ENCODE measurements at places on chromosomes 6 and 20.

- DNase-seq, result no peak
These were observed 480 bp upstream of the NT5E start for GRCh38 chr6:85449388-85449817.

GRCh38 chr6:96814625-96815024 lies 22.7 kb downstream of the GPR63 start:
- DNase-seq, result no peak

DNA sequence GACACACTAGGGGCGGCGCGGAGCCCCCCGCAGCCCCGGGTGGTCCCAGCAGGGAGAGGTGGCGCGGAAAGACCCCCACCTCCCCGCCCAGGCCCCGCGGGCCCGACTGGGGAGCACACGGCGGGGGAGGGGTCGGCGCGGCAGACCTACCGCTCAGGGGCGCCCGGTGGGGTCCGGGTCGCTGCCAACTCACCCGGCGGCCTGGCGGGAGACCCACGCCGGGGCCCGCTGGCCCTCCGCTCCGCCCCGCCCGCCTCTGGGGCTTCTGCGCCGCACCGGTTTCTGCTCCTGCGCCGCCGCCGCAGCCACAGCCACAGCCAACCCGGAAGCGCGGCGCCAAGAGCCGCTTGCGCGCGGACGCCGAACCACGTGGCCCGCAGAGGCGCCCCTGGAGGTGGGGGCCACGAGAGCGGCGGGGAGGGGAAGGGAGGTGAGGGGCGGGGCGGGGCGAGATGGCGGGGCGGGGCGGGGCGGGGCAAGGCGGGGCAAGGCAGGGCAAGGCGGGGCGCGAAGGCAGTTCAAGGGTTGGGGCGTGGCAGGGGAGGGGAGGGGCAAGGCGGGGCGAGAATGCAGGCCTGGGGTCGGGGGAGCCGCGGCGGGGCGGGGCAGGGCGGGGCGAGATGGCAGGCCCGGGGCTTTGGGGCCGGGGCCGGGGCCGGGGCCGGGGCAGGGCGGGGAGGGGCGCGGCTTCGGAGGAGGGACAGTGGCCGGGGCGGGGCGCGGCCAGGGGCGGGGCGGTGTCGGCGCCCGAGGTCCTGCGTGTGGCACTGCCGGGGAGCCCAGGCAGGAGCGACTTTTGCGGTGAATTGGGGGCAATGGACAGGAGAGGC lies at the start of gene ZBTB24:
Gene ZBTB24 (minus strand): TSS at position 315 of the 830 bp plus-strand sequence. CDS start 1,193 bp downstream, outside the sequence.
- DNase-seq, result peak; percentile 91

DNA sequence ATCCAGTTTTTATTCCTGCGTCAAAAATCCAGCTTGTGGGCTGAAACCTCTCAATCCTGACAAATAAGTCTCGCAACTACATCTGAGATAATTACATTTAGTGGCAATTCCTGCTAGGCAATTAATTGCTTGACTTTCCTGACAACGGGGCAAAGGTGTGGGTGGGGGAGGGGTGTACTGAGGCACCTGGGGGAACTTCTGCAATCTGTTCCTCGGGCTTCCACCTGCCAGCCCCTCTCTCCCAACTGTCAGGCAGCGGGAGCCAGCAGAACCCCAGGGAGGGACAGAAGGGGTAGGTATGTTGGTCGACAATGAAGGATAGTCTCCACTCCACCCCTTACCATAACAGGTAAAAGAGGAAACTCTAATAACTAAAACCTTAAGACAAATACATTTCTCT lies 6.8 kb downstream of the C6orf52 start:
- DNase-seq, result no peak

DNA sequence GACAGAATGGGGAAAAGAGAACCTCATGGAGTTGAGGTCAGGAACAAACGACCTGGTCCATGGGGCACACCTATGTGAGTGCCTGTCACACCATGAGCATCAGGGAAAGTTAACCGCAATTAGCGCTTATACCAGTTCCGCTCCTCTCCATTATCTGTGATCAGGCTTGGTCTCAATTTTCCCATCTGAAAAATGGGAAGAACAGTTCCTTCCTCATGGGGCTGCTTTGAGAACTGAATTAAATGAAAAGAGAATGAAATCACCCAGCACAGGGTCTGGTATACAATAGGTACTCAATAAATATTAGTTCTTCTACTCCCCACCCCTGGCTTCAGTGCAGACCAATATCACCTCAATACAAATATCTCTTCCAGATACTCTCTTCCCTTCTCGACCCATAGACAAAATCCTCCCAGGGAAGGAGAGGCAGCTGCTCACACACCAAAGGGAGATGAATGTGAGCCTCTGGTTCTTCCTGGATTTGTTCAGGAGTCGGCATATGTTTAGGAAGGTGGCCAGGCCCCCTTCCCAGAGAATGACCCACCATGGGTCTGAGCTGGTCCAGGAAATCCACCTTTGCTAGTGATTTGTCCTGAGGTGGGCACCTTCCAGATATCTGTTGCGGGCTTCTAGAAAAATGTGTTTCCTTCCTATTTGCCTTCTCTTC lies 2.4 kb upstream of the PTGIS start:
- DNase-seq, result no peak

- no peak for DNase-seq
These were observed 382.5 kb downstream of the CENPW start for GRCh38 chr6:126722411-126722810.

DNA sequence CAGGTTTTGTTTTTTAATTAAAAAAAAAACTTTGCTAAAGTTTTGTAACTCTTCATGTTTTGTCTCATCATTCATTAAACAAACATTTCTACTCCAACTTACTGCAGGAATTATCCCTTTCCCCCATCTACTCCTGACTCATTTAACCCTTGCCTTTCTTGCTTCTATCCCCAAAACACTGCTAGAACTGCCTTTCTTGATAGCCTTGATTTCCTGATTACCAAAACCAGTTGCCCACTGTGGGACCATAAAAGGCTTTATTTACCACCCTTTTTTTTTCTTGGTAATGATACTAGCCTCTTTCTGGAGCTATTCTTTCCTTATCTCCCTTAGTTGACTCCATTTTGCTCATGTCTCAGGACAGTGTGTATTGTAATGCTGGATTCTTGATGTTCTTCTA lies 15.3 kb downstream of the AFDN start:
- no peak for DNase-seq

DNA sequence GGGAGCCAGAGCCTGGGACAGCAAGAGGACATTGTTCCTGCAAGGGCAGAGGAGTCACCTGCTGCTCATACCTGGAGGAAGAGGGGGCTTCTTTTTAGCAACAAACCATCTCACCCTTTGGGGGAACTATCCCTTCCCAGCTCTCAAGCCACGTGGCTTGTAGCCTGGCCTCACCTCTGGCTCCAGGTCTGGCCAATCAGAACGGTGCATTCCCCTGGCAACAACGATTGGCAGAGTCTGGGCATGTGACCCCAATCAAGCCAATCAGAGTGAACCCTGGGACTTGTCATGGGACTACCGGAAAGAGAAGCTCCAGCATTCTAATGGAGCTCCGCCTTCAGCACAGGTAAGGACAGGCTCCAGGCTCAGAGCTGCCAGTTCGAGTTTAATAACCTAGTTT lies 33.6 kb downstream of the KCNB1 start:
- no peak for DNase-seq

GRCh38 chr6:24100024-24100769 lies 25.8 kb upstream of the NRSN1 start:
- no peak for DNase-seq

DNA sequence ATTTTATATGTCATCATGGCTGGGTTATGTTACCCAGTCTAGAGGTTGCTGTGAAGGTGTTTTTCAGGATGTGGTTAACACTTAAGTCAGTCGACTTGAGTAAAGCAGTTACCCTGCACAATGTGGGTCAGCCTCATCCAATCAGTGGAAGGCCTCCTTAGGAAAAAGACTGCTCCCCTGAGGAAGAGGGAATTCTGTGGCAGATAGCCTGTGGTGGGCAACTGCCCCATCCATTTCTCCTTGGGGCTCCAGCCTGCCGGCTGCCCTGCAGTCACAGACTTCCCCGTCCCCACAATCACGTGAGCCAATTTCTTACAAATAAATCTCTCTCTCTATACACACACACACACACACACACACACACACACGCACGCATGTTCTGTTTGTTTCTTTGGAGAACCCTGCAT lies 34.5 kb upstream of the MPC1 start:
- no peak for DNase-seq

GRCh38 chr6:133067960-133068359 lies 173.2 kb upstream of the EYA4 start:
- DNase-seq, result no peak

- DNase-seq, result peak; percentile 33
These were observed 31.6 kb upstream of the SLC32A1 start for GRCh38 chr20:38692436-38693411.

GRCh38 chr20:13101276-13101675 lies 92.5 kb downstream of the SPTLC3 start:
- DNase-seq, result no peak

GRCh38 chr6:159062564-159062945 lies 17.8 kb upstream of the TAGAP start:
- no peak for DNase-seq

GRCh38 chr6:79077715-79078074 lies 359 bp downstream of the PHIP start:
- no peak for DNase-seq

DNA sequence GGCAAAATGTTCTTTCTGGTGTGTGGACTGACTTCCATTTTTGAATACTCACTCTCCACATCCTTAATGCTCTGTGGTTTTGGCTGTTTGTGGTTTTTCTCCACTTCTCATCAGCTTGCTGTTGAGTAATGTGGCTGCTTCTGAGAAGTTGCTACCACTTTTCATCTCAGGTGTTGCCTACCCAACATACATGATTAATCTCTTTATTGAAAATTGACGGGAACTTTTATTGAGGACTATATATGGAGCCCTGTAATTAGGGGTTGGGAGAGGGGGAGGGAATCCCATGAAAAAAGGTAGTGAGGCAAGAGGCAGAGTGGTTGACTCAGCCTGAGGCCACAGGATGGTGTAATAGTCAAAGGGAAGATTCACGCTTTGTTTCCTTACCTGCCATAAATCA lies 17.6 kb downstream of the IL22RA2 start:
- DNase-seq, result no peak

DNA sequence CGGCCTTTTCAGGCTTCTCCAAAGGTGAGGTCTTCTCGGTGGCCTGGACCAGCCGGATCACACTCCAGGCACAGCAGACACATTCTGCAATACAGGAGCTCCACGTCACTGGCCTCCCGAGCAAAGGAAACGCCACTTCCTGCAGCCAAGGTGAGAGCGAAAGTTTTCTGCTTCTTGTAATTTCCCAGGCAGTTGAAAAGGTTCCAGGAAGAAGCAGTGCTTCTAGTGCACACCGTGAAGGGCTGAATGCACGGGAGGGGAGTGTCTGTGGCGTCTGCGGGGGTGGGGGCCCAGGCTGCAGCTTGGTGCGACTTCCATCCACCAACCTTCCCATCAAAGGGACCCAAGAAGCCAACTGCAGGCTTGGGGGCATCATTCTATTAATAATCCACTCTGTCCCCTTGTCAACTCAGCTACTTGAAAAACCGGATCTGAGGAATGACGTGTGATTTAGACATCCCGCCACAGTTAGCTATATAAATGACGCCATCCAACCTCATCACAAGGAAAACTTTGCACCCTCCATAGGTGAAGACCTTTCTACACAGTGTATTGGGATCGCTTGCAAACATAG lies 61.1 kb downstream of the NFATC2 start:
- no peak for DNase-seq

DNA sequence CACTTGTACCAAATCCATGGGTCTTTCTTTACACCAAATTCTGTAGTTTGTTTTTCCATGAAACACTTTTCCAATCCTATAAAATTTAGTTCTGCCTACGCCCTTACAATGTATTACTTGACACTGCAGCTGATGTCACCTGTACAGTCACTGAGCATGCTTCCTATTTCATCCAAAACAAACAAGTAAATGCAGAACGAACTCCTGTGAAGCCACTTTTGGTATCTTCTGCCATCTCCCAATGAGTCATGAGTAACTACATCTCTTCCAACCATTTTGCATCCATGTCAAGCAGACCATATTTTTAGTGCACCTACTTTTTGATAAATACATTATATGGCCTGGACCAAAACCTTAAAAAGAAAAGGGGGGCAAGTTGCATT lies 42.4 kb downstream of the HDDC2 start:
- no peak for DNase-seq

DNA sequence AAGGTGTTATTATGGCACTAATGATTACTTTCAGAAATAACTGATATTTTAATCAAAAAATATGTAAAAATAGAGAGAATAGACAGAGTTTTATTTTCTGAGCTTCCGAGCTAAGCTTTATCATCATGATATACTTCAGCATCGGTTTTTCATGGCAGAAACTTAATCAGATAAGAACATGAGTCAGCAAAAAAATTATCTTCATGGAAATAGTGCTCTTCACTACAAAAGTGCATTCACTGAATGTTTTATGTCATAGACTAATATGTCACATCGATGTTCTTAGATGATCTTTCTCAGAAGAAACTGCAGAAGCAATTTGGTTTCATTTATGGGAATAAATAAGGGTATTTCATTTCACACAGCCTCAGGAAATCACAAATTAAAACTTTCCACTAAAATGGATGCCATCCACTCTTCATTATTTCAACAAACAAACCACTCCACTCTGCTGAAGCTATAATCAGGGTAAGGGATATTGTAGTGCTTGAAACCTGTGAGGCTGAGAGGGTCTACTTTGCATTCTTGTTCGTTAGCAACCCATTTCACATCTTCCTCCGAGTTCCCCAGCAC lies 10.2 kb upstream of the MAP3K7 start:
- no peak for DNase-seq

GRCh38 chr6:41336824-41337223 lies 1.4 kb downstream of the NCR2 start:
- no peak for DNase-seq

GRCh38 chr6:36691011-36691410 lies 6.6 kb upstream of the RAB44 start:
- DNase-seq, result no peak

DNA sequence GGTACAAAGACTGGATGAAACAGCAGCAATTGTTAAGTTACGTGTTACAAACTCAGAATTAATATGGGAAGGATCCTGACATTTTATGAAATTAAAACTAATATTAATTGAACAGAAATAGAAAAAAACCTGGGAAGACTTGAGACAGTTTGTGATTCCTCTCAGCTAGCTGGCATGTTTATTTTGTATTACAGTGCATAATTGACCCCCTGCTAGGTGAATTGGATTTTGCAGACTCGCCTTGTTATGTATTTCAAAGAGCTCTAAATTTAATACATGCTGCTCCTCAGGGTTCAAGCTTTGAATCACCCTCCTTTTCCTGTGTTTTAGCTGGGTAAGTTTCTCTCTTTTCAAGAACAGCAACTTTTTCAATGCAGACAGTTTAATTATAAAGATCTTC lies 339.4 kb downstream of the PLCB1 start:
- no peak for DNase-seq

GRCh38 chr20:63978319-63979228 lies 868 bp downstream of the SAMD10 start:
- peak; percentile 80 for DNase-seq

- no peak for DNase-seq
These were observed 43.6 kb downstream of the PLAGL2 start for GRCh38 chr20:32163951-32164350.

GRCh38 chr6:106177786-106178185 lies 91.7 kb downstream of the PRDM1 start:
- no peak for DNase-seq

- DNase-seq, result no peak
These were observed 24.5 kb downstream of the SRSF3 start for GRCh38 chr6:36618366-36619355.

Data from prostate gland (tissue), 2 donors.